ENCODE measurements at places on chromosomes 2 and 18.

- DNase-seq, result no peak
Observed at GRCh38 chr2:239251971-239252370, 148.8 kb downstream of the HDAC4 start.

GRCh38 chr18:35731701-35732100, 150.2 kb downstream of the GALNT1 start:
- no peak for DNase-seq

GRCh38 chr18:40040574-40040973, 1914.5 kb upstream of the PIK3C3 start:
- no peak for DNase-seq

- no peak for DNase-seq
Observed at GRCh38 chr2:217724471-217724870, 278.3 kb downstream of the TNS1 start.

DNA sequence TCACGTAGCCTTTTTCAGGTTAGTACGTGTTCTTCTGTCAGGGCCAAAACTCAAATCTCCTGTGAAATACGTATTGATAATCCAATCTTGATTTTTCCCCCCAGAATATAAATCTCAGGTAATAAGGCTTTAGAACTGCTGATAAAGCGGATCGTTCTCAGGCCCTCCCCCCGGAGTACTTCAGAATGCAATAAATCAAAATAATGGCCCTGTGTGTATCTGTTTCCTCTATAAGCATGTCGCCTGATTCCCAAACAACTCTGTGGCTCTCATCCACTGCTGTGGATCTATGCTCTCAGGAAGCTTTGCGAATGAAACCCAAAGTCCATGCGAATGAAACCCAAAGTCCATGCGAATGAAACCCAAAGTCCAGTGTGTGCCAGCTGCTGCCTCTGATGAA, 49.4 kb downstream of the IMPA2 start:
- no peak for DNase-seq

- peak; percentile 75 for DNase-seq
Observed at GRCh38 chr2:176130147-176130956, 847 bp downstream of the HOXD8 start.

GRCh38 chr2:62270728-62271127, 74.8 kb downstream of the B3GNT2 start:
- DNase-seq, result peak; percentile 37

GRCh38 chr2:165950438-165950837, 3.1 kb downstream of the TTC21B start:
- DNase-seq, result no peak

DNA sequence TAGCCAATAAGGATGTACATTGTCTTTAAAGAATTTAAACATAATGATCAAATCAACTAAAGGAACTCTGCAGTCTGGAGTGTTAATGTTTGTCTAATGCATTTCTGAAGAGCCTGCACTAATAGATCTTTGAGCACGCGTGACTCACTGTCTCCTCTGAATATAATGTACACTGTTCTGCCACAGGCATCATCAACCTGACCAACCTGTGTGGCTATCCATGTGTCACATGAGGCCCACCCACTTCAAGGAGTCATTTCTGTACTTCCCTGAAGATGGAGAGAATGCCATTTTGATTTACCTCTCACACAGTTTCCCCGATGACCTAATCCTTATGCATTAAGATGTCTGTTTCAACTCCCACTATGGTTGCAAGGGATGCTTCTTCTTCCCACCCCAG, 434.0 kb upstream of the SPHKAP start:
- no peak for DNase-seq

- peak; percentile 60 for DNase-seq
Observed at GRCh38 chr2:178008636-178009289, 63.8 kb downstream of the PDE11A start.

- peak; percentile 2 for DNase-seq
Observed at GRCh38 chr2:140695155-140695554, 1435.7 kb downstream of the LRP1B start.

DNA sequence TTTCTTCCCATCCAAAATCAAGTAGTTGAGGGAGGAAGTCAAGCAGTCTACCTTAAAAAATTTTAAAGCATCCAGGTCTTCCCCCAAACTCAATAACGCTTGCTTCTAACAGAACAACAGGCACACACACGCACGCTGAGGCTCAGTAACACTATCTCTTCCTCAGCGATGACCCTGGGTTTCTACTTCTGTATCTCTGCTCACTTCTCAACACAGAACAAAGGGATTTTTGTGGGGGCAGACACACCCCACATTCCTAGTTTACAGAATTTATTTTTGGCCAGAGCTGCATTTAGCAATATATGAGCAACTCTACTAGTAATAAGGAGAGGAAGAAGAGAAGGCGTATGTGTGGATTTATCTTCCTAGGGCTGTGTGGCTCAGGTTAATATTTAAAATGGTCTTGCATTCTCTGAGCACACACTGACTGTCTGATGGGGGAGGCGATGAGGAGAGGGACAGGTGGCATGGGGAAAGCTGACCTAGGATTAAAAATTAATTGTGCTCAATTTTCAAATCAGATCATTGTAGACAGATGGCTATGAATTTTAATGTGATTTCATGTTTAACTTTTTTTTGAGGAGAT, 71.3 kb upstream of the PPM1B start:
- DNase-seq, result peak; percentile 42

DNA sequence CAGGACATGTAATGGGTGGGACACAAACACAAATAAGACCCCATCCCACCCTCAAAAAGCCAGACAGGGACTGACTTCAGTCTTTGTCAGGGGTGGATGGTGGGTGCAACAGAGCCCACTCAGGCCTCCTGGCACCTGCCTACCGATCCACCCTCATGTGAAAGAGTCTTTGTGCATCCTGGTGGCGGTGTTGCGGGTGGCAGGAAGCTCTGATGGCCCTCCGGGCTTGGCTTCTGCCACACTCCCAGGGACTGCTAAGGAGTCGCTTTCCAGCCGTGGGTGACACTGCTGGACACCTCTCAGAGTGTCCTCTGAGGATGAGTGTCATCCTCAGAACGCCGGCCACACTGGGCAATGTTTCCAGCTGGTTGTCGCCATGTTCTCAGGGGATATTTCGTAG, 92.6 kb downstream of the LDLRAD4 start:
- no peak for DNase-seq

DNA sequence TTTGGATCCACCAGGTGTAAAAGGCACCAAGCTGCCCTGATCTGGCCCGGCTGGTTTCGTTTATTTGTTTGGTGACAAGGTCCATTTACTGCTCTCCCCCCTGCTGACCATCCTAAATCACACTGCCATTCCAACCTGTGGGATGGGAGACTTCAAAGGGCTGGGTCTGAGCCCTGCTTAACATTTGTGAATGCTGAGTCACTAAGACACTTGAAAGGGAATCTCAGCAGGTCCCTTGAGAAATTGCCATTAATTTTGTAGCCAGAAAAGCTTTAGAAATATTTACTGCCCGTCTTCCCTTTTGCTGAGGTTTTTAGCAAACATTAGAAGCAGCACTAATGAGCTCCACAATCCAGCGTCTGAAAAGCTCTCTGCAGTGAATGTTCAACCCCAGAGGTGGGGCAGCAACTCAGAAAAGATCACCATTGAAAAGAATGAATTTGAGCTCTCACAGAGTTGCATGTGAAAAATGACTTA, 133.8 kb downstream of the ARL4C start:
- peak; percentile 30 for DNase-seq

GRCh38 chr2:160317181-160318099, 117.4 kb upstream of the ITGB6 start:
- peak; percentile 90 for DNase-seq

DNA sequence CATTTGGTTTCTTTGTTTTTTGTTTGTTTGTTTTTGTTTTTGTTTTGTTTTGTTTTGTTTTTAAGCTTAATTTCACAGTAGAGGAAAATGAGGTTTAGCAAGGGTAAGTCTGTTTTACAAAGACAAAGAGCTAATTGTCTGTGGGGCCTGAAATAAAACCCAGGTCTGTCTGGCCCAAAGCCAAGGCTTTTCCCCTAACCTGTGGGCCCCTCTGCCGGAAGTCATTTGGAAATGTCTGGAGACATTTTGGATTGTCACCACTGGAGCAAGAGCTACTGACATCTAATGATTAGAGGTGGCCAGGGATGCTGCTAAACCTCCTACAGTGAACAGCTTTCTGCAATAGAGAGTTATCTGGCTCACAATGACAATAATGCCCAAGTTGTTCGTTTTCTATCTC, 167.2 kb downstream of the MAP2 start:
- no peak for DNase-seq

DNA sequence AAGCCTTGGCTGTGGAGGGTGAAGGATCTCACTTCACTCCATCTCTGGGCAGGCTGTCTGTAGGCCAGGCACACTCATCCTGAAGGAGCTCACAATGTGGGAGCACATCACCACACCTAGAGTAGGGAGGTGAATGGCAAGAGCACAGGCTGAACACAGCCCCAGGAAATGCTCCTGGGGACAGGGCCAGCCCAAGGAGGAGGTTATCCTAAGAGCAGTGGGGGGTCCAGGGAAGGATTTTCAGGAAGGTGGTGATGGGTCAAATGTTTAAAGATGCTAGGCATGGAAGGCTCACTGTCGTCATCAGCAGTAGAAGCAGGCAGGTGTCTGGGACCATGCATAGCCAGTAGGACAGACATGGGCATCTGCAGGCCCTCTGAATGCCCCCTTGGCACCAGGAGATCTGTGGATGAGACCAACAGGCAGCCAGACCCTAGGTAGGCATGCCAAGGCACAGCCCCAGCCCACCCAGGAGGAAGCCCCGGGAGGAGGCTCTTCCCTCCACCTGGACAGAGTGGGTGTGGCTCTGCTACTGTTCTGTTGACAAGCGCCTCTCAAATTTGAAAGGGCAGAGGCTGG, 91.7 kb upstream of the RAB6C start:
- no peak for DNase-seq

- no peak for DNase-seq
Observed at GRCh38 chr18:3491981-3492555, 42.1 kb downstream of the TGIF1 start.

DNA sequence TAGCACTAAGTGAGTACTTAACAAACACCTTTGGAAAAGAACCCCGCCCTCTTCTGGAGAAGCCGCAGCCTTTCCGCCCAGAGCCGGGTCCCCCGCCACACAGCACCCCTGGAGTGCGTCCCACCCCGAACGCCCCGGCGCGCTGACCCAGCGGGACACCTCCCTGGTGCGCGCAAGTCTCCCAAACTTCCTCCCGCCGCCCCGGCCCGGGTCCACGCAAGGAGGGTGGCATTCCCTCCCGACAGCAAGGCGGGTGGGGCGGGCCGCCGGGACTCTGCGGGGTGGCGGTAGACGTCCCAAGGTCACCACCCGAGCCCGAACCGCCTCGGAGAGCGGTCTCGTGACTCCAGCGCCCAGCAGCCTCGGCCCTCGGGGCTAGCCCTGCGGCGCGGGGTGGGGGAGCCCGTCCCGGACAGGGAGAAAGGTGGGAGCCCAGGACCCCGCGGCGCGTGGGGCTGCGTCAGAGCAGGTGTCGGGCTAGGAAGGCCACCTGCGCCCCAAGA, 598 bp downstream of the CCDC93 start:
- DNase-seq, result no peak

DNA sequence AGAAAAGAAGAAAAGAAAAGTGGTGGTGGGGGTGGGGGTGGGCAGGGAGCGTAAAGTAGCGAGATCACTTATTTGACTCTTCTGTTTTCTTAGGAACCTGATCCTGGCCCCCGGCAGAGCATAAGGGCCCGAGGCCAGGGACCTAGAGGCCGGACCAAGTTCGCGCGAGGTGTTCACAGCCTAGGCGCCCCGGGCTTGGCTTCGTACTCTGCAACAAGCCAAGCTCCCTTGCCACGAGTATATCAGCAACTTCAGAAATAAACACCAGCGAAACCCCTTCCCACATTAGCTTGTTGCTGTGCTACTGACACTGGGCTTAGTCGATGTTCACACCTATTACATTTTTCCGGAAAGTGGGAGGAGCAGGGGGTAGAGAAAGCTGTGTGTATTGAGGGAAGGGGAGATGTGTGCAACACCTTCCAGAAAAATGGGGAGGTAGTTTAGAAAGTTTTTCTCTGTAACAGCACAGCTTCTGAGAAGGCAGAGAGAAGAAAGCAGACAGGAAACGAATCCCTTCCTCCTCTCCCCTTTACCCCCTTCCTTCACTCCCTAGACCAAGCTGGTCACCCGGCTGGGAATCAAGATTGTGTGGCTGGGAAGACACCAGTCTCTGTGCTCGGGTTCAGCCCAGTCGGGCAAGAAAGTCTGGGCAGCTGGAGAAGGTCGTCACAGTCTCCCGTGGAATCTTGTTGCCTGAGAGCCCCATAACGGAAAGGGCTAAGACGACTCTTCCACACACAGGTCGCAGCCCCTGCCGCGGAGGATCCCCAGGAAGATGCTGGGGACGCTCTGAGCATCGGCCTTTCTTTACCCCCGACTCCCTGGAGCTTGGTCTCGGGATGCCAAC, 12.0 kb upstream of the SATB2 start:
- DNase-seq, result peak; percentile 66

GRCh38 chr18:72378016-72378415, 166.1 kb downstream of the CBLN2 start:
- no peak for DNase-seq

GRCh38 chr18:49723648-49724180, 89.6 kb downstream of the ACAA2 start:
- no peak for DNase-seq

DNA sequence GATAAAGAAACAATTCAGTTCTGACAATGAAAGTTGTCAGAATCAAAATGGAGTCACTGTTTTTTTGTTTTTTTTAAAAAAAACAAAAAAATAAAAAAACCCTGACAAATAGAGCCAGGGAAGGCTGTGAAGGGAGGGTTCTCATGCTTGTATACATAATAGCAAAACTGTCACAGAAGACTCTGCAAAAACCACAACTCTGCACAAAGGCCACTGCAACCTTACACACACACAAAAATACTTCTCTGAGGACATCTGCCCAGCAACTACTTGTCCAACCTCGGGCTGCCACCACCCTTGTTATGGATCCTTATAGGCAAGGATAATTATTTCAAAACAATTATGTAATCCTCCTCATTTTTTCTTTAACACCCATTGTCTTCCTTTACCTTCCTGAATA, 41.9 kb upstream of the C2orf66 start:
- DNase-seq, result no peak

- DNase-seq, result no peak
Observed at GRCh38 chr2:101340141-101340551, 31.6 kb upstream of the RNF149 start.

GRCh38 chr2:65634304-65634703, 201.9 kb upstream of the SPRED2 start:
- DNase-seq, result no peak

- DNase-seq, result no peak
Observed at GRCh38 chr2:235810846-235811245, 317.0 kb downstream of the AGAP1 start.

- no peak for DNase-seq
Observed at GRCh38 chr2:199228887-199229819, 228.6 kb downstream of the SATB2 start.

- DNase-seq, result no peak
Observed at GRCh38 chr18:76951456-76952247, 129.3 kb downstream of the ZNF236 start.

Measured in eye (tissue), 1 donor.